ENCODE measurements at places on chromosomes 5 and 9.

DNA sequence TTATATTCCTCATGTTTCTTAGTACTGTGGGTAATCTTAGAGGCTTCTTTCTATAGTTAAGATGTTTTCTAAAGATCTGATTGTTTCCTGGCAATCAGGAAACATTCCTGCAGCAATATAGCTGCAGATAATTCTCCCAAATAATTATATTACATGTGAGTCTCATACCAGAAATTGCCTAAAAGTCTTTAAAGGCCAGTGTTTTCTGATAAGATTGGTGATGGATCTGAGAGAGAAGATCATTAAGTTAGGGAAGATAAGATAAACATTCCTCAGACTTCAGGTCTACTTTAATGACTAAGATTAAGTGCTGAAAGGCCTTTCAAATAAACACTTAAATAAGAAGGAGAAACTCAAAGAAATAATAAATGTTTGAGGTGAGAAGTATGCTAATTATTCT lies 107.7 kb upstream of the DAB2 start:
- DNase-seq = no peak

- DNase-seq = no peak
Observed at GRCh38 chr9:91147079-91147708, 214.5 kb downstream of the AUH start.

DNA sequence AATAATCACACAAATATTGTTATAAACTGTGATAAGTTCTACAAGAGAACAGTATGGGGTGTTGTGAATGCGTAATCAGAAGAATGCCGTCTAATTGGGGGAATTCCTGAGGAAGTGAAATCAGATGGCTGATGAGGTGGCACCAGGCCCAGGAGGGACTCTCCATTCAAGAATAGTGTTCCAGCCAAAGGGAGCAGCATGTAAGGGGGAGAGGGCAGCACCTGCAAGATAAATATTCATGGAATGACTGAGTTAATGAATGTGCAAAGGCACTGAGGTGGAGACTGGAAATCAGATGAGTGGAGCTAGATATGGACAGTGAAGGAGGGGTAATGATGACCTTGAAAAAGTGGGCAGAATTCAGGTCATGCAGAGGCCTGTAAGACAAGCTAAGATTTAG lies 250.6 kb downstream of the ARRDC3 start:
- no peak for DNase-seq

DNA sequence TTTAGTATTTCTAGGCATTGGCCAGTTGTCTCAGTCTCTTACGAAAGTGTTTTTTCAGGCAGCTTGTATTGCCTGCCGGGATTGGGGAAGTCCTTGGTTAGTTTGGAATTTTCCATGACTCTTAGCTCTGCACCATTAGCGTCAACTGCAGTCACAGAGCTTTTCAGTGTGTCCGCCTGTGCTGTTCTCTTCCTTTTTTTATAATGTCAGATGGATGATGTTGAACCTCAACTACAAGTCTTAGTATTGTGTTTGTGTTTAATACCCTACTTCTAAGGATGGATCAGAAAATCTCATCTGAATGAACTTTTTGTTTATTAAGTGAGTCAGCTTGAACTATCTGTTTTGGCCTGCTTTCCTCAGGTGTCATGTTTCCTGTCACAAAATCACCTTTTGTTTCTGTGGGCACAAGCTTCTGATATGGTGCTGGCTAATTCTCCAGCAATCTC lies 33.1 kb downstream of the ATP6V0E1 start:
- DNase-seq = no peak

DNA sequence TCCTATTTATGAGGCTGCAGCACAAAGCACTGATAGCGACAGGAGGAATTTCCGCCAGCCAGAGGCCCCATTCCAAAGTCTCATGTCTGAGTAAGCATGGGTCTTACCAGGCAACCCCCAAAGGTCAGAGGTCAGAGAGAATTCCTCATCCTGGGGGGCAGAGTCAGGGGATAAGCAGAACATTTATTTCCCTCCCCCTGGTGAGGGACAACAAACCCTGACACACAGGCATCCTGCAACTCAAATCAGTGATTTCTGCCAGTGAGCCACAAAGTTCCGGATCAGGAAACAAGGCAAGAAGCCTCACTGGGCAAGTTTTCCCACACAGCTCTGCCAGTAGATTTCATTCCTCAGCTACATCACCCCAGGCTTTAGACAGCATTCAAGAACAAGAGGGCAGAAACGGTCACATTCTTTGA lies 37.0 kb downstream of the ADAMTS12 start:
- DNase-seq = peak; percentile 81

DNA sequence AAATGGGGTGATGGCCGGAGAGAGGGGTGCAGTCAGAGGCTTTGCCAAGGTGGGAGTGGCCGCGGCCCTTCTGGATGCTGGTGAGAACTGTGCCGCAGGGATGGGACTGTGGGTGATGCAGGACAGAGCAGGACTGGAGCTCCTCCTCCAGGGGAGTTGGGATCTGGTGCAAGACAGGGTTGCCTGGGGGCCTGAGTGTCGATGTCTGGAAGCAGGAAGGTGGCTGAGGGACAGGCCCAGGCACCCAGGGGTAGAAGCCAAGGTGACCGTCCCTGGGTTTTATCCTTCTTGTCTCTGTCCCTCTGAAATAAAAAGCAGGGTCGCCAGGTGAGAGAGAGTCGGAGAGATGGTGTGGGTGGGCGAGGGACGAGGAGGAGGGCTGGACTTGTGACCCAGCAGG lies 89.1 kb upstream of the IER5L start:
- peak; percentile 77 for DNase-seq

DNA sequence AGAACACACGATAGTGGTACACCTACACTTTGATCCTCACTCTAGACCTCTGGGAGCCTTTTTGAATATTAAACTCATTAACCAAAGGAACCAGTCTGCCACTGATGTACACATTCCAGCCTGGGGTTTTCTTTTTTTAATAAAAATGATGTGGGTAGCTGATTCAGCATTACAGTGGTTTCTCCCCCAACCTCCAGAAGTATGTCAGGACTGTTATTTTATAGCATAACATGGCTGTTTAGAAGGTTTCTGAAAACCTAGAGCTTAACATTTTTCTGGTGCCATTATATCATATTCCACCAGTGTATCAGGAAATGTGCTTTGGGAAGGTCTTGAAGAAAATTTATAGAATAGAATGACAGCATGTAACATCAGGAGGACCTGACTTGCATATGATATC lies 540.9 kb upstream of the WWC1 start:
- no peak for DNase-seq

DNA sequence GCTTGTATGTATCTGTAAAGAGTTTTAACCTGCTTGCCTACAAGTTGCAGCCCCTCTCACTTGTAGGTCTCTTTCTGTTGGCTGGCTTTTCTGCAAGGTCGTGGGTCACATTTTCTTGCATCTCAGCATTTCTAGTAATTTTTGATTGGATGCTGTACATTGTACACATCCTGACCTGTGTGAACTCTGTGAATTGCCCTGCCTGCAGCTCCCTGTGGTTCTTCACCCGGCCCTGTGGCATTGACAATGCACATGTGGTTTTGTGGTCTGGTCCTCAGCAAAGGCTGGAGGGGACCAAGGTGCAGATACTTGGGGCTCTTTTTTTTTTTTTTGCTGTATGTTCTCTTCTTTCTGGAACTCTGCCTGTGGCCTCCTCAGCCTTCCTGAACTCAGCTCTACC lies 53.6 kb downstream of the WNK2 start:
- no peak for DNase-seq

Measured in posterior vena cava (tissue), 2 donors.